HTR-8/SVneo (cell line): ENCODE measurements at places on chromosomes 11 and 22.
A peak's percentile ranks its signal among the peaks of the same experiment; 100 is the strongest.

GRCh38 chr11:40417627-40418026, 1041.8 kb downstream of the LRRC4C start:
- no peak for DNase-seq

DNA sequence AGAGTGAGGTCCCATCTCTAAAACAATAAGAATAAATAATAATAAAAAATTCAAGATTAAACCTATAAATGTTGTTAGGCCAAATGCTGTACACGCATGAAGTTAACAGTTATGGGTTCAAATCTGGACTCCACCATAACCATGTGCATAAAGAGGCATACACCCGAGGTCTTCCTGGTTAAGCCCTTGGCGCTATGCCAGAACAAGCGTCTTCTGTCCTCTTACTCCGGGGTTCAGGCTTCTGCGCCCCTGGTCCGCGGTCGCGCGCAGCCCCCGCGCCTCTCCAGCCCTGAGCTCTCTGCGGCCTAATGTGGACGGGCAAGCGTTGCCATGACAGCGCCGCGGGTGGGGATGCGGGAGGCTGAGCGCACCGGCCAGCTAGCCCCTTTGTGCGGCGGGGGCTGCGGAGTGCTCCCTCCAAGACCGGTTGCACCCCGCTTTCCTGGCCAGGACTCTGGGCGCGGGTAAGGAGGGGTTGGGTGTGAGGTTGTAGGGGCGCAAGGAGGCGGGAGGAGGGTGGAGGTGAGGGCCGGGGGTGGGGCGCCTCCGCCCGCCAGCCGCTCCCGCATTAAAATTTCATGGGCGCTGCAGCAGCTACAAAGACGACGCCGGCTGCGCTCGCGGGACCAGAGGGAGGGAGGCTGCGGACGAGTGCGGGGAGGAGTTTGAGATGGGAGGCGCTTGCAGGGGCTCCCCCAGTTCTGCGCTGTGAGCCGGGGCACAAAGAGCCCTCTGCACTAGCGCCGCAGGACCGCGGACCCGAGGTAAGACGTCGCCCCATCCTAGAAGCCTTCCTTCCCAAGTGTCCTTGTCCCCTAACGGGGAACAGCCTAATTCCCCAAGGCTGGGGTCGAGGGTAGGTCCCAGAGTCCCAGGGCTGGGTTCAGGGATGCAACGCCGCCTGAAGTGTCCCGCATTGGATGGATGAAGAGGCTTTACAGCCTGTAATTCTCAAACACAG, at the start of gene MIAT:
Gene MIAT (plus strand): TSS at position 698 of the 961 bp plus-strand sequence.
- DNase-seq: no peak

DNA sequence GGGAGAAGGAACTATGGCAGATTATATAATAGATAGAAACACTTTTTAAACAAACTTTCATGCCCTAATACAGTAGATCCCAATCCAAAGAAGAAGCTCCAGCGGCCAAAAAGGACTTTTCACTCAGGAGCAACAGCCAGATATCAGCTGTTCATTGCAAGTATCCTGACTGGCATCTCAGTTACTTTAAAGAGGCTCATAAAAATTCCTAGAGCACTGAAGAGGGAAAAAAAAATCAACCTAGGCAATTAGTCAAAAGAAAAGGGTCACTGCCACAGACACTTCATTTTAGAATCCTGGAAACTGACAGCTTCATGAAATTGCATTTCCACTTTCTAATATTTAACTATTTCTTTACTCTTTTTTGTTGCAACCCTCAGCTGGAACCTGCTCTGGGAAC, 170.6 kb upstream of the SOX6 start:
- no peak for DNase-seq

DNA sequence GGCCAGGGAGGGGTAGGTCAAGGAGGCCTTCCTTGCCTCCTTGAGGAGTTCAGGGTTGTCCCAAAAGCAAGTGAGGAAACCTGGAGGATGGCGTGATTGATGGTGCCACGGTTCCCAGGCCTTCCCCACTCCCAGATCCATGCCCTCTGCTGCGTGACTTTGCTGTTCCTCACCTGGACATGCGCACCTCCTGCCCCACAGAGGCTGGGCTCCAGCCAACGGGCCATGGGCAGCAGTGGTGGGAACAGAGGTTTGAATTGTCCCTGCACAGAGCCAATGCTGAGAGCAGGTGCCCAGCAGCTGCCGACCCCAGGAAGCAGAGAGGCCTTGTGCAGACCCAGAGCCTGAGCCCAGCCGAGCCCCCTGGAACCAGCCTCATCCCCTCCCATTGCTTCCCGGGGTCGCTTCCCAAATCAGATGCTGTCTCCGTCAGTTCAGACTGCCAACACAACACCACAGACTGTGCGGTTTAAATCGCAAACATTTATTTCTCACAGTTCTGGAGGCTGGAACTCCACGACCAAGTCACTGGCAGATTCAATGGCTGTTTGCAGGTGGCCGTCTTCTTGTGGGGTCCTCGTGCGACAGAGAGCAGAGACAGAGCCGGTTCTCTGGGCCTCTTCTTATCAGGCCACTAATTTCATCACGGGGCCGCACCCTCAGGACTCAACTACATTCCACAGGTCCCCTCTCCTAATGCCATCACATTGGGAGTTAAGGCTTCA, 6.2 kb upstream of the LINC01488 start:
- no peak for DNase-seq

DNA sequence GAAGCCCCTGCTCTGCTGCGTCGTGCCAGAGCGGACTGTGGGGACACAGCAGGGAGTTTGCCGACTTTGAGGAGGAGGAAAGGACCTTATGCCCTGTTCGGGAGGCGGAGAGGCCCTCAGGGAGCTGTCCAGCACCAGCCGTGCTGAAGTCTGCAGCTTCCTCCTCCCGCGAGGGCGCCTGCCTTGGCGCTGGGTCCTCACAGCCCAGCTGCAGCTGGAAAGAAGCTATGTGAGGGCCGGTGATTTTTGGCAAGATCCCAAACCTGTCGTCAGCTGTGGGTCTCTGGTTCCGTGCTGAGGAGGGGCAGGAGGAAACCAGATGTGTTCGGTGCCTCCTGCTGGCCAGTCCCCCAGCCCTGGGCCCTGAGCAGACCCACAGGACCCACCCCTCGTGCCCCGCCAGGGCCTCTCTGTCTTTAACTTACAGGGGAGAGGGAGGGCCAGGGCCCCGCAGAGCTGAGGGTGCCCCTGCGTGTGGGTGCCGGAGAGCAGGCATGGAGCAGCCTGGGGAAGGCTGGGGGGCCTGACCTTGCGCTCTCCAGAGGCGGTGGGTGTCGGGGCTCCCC, 12.0 kb downstream of the BRSK2 start:
- no peak for DNase-seq

DNA sequence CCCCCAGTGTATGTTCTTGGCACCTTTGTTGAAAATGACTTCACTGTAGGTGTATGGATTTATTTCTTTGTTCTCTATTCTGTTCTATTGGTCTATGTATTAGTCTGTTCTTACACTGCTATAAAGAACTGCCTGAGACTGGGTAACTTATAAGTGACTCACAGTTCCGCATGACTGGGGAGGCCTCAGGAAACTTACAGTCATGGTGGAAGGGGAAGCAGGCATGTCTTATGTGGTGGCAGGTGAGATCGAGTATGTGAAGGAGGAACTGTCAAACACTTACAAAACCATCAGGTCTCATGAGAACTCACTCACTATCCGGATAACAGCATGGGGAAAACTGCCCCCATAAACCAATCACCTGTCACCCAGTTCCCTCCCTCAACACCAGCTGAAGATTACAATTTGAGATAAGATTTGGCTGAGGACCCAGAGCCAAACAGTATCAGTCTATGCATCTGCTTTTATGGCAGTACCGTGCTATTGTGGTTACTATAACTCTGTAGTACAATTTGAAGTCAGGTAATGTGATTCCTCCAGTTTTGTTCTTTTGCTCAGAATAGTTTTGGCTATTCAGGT, 836.2 kb downstream of the DLG2 start:
- DNase-seq: no peak

GRCh38 chr11:63909591-63910506, 7.1 kb downstream of the RCOR2 start:
- DNase-seq: no peak

- no peak for DNase-seq
These were observed 54.9 kb downstream of the SVIP start for GRCh38 chr11:22774716-22775115.

GRCh38 chr11:19660076-19660475, 52.6 kb upstream of the NAV2 start:
- DNase-seq: peak; percentile 71

DNA sequence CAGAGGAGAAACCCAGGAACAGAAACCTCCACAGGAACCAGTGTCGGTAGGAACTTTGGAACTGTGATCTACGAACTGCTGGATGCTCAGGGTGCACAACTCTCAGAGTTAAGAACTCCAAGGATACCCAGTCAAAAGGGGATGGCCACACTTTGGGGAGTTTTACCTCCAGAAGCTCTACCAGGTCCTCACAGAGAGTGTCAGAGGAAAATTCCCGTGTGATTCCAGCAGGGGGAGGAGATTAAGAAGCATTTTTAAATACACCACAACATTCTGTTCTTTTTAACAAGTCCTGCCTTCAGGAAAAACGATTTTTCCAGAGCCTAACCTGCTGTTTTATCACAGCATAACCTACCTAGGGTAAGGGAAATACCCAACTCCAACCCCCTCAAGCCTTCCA, 104.0 kb downstream of the SOX6 start:
- DNase-seq: no peak

DNA sequence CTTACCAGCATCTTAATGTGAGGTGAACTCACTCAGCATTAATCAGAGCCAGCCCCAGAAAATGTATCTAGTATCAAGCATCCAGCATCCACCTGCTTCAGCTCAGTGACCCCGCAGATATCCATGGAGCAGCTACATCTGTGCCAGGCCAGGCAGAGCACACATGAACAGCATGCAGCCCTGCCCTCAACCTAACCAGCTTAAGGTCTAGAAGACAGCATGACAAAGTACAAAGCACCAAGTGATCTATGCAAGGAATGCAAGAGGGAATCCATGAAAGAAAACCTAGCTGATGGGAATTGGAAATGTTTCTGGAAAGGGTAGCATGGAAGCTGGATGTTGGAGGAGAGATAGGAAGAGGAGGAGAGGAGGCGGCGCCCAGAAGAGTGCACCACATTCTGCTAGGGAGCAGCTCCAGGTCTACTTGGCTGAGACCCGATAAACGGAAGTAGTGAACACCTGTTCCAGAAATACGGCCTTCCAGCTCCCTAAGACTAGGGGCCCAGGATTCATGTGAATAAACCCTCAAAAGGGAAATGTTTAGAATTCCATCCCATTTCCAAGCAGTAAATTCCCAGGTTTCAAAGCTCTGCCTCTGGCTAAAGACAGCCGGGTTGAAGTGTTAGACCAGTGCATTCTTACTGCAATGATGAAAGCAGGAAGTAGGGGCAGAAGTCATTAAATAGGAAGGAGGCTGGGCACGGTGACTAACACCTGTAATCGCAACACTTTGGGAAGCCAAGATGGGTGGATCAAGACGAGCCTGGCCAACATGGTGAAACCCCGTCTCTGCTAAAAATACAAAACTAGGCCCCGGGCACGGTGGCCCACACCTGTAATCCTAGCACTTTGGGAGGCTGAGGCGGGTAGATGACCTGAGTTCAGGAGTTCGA, 23.5 kb upstream of the L3MBTL2 start:
- DNase-seq: peak; percentile 66

DNA sequence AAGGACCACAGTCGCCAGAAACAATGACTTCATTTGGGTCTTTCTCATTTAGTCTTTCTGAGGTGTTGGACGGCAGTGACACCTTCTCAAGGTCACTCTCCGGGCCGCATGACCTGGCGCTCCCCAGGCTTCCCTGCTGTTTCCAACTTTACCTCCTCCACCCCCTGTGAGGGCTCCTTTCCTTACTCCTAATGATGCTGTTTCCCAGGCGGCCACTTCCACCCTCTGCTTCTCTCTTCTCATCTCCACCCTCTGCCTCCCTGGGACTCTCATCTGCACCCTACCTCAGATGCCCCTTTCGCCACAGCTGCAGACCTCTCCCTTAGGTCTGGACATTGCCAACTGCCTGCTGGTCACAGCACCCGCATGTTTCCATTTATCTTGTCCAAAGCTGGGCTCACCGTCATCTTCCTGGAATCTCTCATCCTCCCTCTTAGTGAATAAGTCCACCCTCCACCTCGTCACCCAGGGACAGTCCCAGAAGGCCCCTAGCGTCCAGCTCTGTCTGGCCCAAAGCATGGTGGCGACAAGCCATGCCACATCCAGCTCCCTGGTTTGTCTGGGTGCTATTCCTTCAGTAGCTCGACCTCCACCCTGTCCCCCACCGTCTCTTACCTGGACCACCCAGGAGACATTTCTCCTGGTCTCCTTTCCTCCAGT, 113.8 kb downstream of the BUD13 start:
- no peak for DNase-seq

GRCh38 chr11:2131371-2132236, 7.6 kb downstream of the IGF2 start:
- DNase-seq: no peak

DNA sequence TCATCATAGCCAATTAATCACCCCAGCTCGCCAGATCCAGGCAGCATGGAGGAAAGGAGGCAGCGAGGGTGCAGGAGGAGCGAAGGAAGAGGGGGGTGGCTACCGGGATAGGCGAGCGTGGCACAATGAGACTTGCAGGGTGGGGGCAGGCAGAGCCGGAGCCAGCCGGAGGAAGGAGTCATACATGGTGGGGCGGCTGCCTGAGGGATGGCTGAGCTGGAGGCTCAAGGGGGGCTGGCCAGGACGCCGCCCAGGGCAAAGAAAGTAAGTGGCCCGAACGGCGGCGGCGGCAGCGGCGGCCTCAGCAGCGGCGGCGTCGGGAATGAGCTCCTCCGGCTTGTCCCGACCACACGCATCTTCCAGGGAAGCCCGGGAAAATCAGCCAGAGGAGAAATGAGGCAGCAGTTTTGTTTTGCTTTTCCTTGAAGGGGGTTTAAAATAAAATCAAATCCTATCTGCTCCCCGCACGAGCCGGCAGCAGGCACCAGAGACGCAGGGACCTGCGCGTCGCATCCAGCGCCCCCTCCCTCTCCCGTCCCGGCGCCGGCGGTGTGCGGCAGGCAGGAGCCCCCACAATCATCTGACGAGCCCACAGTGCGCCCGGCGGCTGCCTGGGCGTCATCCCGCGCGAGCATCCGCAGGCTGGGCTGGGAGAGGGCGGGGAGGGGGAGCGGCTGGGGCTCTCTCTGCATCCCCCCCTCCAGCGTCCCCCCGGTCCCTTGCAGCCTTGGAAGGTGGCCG, 263.6 kb downstream of the CTTN start:
- peak; percentile 53 for DNase-seq

GRCh38 chr22:25690798-25691197, 51.2 kb upstream of the MYO18B start:
- no peak for DNase-seq

DNA sequence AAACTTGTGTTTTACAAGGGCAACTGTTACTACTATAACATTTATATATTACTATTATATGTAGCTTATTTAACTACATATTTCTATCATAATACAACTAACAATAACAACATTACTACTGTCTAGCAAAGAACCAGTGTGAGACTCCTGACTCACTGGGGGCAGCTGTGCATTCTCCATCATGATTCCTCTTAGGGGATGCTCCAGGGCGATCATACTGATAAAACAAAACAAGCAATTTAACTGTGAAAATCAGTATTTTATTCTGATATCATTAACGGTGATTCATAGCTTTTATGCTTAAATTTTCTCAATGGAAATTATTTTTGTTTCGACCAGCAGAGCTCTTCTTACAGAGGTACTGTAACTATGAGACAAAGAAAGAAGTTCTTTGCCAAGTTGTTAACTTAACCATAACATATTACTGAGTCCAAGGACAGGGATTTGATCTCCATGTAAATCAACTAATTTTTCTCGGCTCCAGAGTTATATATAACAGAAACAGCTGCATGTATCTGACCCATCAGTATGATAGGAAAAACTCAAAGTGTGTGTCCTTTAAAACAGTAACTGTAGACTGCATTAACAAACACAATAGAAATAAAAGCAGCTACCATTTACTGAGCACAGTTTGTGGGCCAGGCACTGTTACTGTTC, 24.8 kb upstream of the FNBP4 start:
- DNase-seq: no peak

GRCh38 chr11:76322540-76322939, 58.4 kb downstream of the THAP12 start:
- no peak for DNase-seq
